Left ventricle myocardium inferior (tissue), 1 donor: ENCODE measurements at places on chromosomes 6 and 20. TPM values are rescaled to one million over a fixed set of nuclear protein-coding genes. Genes with fewer than 3 reads are reported as not detected.
A peak's percentile ranks its signal among the peaks of the same experiment; 100 is the strongest.

PET117 gene
- 9.1 TPM for total RNA-seq

BEND6 gene
- 0.38 TPM for total RNA-seq

AGPAT4 gene
- total RNA-seq = 2.2 TPM

RBPJL gene
- total RNA-seq = not detected

NKAPL gene
- total RNA-seq = 4.5 TPM

GRCh38 chr20:34389206-34389953 lies 26.3 kb downstream of the ITCH start:
- H3K4me3 ChIP-seq = no peak overlapping the region
- no peak overlapping the region for H3K27ac ChIP-seq
- H3K36me3 ChIP-seq = peaks cover 15% of the 10 kb centered on the region
- DNase-seq = no peak
- peaks cover 60% of the 10 kb centered on the region for H3K4me1 ChIP-seq
- no peaks in the 10 kb centered on the region for H3K27me3 ChIP-seq

GRCh38 chr20:61975407-61976129 lies 90.1 kb downstream of the TAF4 start:
- peaks cover 60% of the 10 kb centered on the region for H3K36me3 ChIP-seq
- H3K4me3 ChIP-seq = no peak overlapping the region
- no peaks in the 10 kb centered on the region for H3K27me3 ChIP-seq
- H3K27ac ChIP-seq = no peak overlapping the region
- no peak for DNase-seq

DNA sequence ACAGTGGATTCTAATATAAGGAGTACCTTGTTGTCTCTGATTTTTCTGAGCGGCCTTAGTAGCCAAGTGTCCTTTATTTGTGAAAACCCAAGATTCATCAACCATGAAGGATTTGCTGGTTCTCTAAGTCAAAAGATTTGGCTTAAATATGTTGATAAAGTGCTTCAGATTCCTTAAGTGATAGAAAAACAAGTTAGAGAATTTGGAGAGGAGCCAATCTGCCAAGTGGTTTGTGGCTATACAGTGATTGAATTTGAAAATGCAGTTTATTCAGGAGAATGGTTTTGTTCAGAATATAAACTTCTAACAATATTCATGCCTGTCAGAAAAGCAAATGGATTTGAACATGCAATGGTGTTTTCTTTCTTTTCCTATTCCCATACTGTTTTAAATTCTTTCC lies 54.8 kb downstream of the CAP2 start:
- no peak overlapping the region for H3K27ac ChIP-seq
- H3K36me3 ChIP-seq = no peaks in the 10 kb centered on the region
- DNase-seq = no peak
- no peak overlapping the region for H3K4me3 ChIP-seq
- H3K4me1 ChIP-seq = no peaks in the 10 kb centered on the region

DNA sequence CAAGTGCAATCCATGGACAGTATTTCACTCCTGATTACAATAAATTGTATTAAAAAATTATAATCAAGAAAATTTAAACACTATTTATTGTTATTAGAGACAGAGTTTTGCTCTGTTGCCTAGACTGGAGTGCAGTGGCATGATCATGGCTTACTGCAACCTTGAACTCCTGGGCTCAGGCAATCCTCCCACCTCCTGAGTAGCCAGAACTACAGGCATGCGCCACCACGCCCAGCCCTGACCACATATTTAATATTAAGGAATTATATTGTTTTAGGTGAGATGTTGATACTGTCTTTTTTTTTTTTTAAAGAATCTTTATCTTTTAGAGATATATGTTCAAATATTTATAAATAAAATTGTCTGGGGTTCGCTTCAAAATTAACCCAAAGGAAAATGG lies 14.6 kb downstream of the LCA5 start:
- H3K36me3 ChIP-seq = no peaks in the 10 kb centered on the region
- no peak overlapping the region for H3K27ac ChIP-seq
- H3K4me1 ChIP-seq = peaks cover 12% of the 10 kb centered on the region
- DNase-seq = no peak

DNA sequence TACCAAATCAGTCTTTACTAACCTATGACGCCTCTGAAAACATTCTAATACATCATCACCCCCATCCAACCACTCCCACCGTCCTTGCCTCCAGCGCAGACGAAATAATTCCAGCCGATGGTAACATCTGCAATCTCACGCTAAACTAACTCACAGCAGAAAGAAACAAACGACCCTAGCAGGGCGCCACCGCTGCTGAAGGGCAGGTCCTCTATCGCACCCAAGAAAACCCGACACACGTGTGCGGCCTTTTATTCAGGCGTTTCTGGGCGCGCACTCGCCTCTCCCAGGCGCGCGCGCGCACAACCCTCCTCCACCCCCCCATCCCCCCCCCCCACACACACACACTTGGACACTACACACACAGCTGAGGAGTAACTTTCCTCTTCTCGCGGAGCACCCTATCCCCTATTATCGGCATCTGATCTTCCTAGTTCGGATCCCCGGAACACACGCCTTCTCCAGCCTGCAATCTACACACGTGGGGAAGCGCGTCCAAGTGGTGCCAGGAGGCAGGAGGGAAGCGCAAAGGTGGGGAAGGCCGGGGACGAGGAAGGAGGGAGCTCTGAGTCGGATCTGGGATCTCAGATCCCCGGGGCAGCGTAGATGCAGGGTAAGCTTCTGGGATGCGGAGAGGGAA lies 1.4 kb downstream of the GFOD1 start:
- no peaks in the 10 kb centered on the region for H3K36me3 ChIP-seq
- no peaks in the 10 kb centered on the region for H3K27me3 ChIP-seq
- H3K4me1 ChIP-seq = peaks cover 73% of the 10 kb centered on the region
- peak overlapping the region; percentile 98 for H3K27ac ChIP-seq
- peak; percentile 33 for DNase-seq

DNA sequence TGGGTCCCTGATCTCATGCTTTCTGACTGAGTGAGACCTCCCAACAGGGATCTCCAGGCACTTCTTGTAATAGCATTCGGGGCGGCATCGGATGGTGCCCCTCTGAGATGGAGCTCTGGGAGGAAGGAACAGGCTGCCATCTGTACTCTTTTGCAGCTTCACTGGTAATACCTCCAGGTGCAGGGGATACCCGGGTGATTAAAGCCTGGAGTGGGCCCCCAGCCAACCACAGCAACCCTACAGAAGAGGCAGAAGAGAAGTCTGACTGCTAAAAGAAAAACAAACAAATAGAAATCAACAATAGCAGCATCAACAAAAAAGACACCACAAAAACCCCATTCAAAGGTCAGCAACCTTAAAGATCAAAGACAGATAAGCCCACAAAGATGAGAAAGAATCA lies 19.1 kb upstream of the PGK2 start:
- no peak overlapping the region for H3K27ac ChIP-seq
- no peaks in the 10 kb centered on the region for H3K27me3 ChIP-seq
- no peaks in the 10 kb centered on the region for H3K4me1 ChIP-seq
- H3K4me3 ChIP-seq = no peak overlapping the region

- H3K27ac ChIP-seq = peak overlapping the region; percentile 82
- H3K4me3 ChIP-seq = peak overlapping the region; percentile 68
- no peaks in the 10 kb centered on the region for H3K27me3 ChIP-seq
- peaks cover 16% of the 10 kb centered on the region for H3K4me1 ChIP-seq
These were observed 693 bp downstream of the FAM50B start for GRCh38 chr6:3849681-3850450.

GRCh38 chr20:57379263-57379647 lies 11.9 kb upstream of the RBM38 start:
- peaks cover 59% of the 10 kb centered on the region for H3K36me3 ChIP-seq
- no peak for DNase-seq
- no peaks in the 10 kb centered on the region for H3K27me3 ChIP-seq
- no peak overlapping the region for H3K4me3 ChIP-seq
- H3K27ac ChIP-seq = no peak overlapping the region
- H3K4me1 ChIP-seq = peaks cover 19% of the 10 kb centered on the region

DNA sequence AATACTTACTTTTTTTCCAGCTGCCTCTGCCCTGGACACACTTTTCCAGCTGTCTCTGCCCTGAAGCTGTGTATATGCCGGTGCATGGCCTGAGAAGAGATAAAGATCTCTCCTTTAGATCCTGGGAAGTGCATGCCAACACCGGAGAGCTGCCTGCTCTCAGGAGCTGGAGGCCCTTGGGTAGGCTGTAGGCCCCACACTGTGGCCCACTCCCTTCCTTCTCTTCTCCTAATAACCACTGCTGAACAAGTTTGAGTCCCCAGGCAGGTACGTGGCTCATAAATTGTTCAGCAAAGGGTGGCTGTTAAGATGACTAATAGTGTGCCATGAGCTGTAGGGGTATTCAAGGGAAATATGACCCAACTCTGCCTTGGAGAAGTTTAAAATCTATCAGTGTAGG lies 102.5 kb downstream of the CD24 start:
- no peaks in the 10 kb centered on the region for H3K27me3 ChIP-seq
- no peak overlapping the region for H3K27ac ChIP-seq
- H3K4me1 ChIP-seq = no peaks in the 10 kb centered on the region
- H3K4me3 ChIP-seq = no peak overlapping the region

GRCh38 chr6:38016824-38017223 lies 197.3 kb downstream of the ZFAND3 start:
- H3K27me3 ChIP-seq = no peaks in the 10 kb centered on the region
- H3K27ac ChIP-seq = no peak overlapping the region
- H3K4me3 ChIP-seq = no peak overlapping the region
- DNase-seq = no peak
- no peaks in the 10 kb centered on the region for H3K36me3 ChIP-seq
- H3K4me1 ChIP-seq = peaks cover 42% of the 10 kb centered on the region

GRCh38 chr6:48883116-48883515 lies 579.9 kb downstream of the MMUT start:
- no peak overlapping the region for H3K4me3 ChIP-seq
- no peak for DNase-seq
- no peak overlapping the region for H3K27ac ChIP-seq
- no peaks in the 10 kb centered on the region for H3K27me3 ChIP-seq

DNA sequence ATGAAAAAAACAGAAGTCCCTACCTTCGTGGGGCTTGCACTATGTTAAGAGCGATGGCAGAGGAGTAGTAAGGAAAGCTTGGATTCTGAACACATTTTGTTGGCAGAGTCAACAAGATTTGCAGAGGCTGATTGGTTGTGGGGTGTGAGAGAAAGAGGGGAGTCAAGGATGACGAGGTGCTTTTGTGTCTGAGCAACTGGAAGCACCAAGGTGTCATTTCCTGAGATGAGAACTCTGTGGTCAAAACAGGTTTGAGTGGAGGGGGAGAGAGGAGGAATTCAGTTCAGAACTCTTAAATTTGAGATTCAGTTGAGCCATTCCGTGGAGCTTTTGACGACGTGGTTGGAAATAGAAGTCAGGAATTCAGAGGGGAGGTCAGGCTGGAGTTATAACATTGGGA lies 3.5 kb downstream of the OCSTAMP start:
- peaks cover 61% of the 10 kb centered on the region for H3K27me3 ChIP-seq
- H3K4me1 ChIP-seq = no peaks in the 10 kb centered on the region
- H3K27ac ChIP-seq = no peak overlapping the region
- no peak overlapping the region for H3K4me3 ChIP-seq
- no peak for DNase-seq
